Mammary epithelial cell (primary cell): ENCODE measurements at places on chromosomes 12 and 14. TPM values are rescaled to one million over a fixed set of nuclear protein-coding genes. Genes with fewer than 3 reads are reported as not detected.

SLC17A8 gene
- total RNA-seq: not detected in 2 replicates

PTCSC3 gene
- not detected in 2 replicates for total RNA-seq

GRCh38 chr14:52922656-52923055, 28.2 kb downstream of the FERMT2 start:
- peak; percentile 61 for DNase-seq

- no peak for DNase-seq
Observed at GRCh38 chr12:45292486-45293195, 76.7 kb downstream of the ANO6 start.

DNA sequence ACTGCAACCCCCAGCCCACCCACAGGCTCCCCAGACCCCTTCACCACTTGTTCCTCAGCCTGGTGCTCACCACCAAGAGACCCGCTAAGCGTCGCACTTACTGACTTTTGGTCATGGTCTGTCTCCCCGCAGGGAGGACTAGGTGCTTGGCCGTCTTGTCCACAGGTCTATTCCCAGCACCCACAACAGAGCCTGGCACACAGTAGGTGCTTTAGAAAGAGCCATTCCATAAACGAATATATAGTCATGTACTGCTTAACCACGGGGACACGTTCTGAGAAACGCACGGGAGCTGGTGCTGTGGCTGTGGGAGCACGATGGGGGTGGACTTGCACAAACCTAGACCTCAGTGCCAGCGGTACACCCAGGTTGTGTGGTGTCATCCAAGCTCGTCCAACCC, 34.0 kb downstream of the NCOR2 start:
- no peak for DNase-seq

- DNase-seq: peak; percentile 78
Observed at GRCh38 chr12:79983492-79983891, 48.6 kb upstream of the PPP1R12A start.

- DNase-seq: peak; percentile 53
Observed at GRCh38 chr12:56128670-56129205, 671 bp downstream of the ESYT1 start.
